Stimulated activated CD8-positive, alpha-beta memory T cell treated with anti-CD3 and anti-CD28 coated beads, Interleukin-7, amount 100 ng/mL, for 1 hour (primary cell): ENCODE measurements at places on chromosomes 5 and 9.

GRCh38 chr5:153490118-153491037 lies at the start of gene GRIA1:
TSS of gene GRIA1 (plus strand) at chr5:153490670.
- DNase-seq = no peak

DNA sequence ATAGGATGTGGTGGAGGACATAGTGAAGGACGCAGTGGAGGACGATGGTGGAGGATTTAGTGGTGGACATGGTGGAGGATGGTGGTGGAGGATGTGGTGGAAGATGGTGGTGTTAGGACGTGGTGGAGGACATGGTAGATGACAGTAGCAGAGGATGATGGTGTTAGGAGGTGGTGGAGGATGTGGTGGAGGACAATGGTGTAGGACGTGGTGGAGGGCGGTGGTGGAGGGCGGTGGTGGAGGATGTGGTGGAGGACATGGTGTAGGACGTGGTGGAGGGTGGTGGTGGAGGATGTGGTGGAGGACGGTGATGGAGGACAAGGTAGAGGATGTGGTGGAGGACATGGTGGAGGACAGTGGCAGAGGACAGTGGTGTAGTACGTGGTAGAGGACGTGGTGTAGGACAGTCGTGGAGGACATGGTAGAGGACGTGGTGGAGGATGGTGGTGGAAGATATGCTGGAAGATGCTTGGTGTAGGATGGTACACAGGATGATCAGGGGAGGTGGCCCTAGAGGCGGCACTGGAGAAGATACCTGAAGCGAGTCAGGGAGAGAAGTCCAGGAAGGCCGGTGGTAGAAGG lies 68.7 kb downstream of the S1PR3 start:
- DNase-seq = no peak

GRCh38 chr9:119951591-119951990 lies 582.4 kb upstream of the BRINP1 start:
- DNase-seq = no peak

- DNase-seq = no peak
These were observed 127.5 kb upstream of the RETREG1 start for GRCh38 chr5:16744164-16744880.

GRCh38 chr9:4102078-4102477 lies 197.8 kb downstream of the GLIS3 start:
- DNase-seq = no peak

DNA sequence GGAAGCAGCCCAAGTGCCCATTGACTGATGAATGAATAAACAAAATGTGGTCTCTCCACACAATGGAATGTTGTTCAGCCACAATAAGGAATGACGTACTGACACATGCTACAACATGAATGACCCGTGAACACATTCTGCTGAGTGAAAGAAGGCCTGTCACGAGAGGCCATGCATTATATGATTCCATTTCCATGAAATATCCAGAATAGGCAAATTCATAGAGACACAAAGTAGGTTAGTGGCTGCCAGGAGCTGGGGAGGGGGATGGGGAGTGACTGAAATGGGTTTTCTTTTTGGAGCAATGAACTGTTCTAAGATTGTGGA lies 41.4 kb downstream of the BICD2 start:
- no peak for DNase-seq

DNA sequence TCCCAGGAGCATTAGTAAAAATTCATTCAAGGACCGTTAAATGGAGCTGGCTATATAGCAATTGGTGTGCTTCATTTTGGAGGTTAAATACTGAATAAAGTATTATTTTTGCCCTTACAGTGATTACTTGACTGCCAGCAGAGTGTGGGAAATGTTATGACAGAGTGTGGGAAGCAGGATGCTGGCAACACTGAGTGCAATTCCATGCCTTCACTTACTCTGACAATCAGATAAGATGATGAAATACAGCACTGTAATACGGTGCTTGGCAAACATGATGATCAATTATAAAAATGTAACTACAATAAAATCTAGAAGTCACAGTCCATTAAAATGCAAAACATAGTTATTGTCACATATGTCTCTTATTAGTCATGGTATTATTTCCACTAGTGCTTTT lies 651.3 kb downstream of the PTPRD start:
- no peak for DNase-seq
